WTC11 (cell line): ENCODE measurements at places on chromosomes 11 and 22. TPM values are rescaled to one million over a fixed set of nuclear protein-coding genes. Genes with fewer than 3 reads are reported as not detected.
A peak's percentile ranks its signal among the peaks of the same experiment; 100 is the strongest.

- no peak for DNase-seq
Observed at GRCh38 chr11:6350043-6350442, 29.7 kb upstream of the CAVIN3 start.

DNA sequence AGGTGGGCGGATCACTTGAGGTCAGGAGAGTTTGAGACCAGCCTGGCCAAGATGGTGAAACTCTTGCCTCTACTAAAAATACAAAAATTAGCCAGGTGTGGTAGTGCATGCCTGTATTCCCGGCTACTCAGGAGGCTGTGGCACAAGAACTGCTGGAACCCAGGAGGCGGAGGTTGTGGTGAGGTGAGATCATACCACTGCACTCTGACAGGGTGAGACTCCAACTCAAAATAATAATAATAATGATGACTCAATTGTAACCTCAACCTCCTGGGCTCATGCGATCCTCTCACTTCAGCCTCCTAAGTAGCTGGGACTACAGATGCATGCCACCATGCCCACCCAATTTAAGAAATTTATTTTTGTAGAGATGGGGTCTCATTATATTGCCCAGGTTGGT lies 15.6 kb upstream of the CHRNA10 start:
- no peak for DNase-seq

- DNase-seq: no peak
Observed at GRCh38 chr11:44072757-44073658, 6.9 kb downstream of the ACCS start.

DNA sequence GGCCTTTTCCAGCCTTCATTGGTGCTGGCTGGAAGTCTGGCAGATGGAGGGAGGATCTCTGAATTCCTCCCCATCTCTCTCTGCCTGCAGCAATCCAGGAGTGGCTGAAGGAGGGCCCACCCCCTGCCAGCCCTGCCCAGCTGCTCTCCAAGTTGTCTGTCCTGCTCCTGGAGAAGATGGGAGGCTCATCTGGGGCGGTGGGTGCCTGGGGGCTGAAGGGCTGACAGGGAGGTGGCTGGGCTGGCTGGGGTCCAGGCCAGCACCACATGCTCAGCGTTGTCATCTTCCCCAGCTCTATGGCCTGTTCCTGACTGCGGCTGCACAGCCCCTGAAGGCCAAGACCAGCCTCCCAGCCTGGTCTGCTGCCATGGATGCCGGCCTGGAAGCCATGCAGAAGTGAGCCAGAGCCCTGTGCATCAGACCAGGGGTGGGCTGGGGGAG lies 12.2 kb downstream of the TKFC start:
- DNase-seq: no peak

- DNase-seq: peak; percentile 60
Observed at GRCh38 chr11:65558002-65558929, at the start of gene LTBP3. LTBP3 (minus strand) TSS chr11:65558359; CDS start chr11:65557959, 400 bp downstream.

- peak; percentile 79 for DNase-seq
Observed at GRCh38 chr11:131867457-131868257, 497.2 kb downstream of the NTM start.

- no peak for DNase-seq
Observed at GRCh38 chr11:103202048-103202651, 92.9 kb downstream of the DYNC2H1 start.

DNA sequence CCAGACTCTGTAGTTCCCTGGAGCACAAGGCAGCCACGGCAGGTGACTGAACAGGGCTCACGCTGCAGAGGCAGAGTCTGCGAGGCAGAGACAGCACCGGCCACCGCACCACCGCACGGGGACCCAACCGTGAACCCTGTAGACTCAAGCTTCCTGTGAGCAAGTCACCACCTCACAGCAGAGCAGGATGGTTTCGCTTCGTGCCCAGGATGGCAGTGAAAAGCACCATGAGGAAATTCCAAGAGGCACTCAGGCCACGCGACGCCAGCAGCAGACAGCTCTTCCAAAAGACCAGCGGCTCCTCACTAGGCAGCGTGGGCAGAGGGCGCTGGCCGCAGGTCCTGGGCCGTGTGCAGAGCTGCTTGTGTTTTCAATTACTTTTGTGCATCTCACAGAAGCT lies 24.5 kb downstream of the BRD1 start:
- DNase-seq: no peak

GRCh38 chr11:61332281-61332796 lies 566 bp downstream of the DDB1 start:
- no peak for DNase-seq

DNA sequence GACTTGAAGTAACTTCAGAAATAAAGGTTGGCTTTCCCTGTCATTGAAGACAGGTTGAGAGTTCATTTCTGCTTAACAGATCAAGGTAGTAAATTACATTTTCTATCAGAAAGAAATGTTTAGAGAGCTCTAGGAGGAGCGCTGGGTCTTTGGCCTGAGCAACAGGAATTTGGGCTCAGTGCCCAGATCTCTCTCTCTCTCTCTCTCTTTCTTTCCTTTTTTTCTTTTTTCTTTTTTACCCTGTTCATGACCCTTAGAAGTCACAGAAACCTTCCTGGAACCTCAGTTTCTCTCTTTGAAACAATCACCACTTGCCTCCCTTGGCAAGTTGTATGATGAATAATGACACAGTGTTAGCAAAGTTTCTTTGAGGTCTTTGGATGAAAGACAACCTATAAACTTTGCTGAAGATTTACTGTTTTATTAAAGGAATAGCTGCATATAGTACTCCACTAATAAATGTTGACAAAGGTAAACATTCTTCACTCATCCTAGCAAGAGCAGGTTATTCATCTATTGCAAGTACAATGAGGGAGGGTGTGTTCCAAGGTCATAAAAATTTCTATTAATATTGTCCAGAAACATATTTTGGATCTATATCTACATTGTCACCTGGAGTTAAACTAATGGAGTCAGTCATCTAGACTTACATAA lies 35.5 kb upstream of the RASSF10 start:
- no peak for DNase-seq

DNA sequence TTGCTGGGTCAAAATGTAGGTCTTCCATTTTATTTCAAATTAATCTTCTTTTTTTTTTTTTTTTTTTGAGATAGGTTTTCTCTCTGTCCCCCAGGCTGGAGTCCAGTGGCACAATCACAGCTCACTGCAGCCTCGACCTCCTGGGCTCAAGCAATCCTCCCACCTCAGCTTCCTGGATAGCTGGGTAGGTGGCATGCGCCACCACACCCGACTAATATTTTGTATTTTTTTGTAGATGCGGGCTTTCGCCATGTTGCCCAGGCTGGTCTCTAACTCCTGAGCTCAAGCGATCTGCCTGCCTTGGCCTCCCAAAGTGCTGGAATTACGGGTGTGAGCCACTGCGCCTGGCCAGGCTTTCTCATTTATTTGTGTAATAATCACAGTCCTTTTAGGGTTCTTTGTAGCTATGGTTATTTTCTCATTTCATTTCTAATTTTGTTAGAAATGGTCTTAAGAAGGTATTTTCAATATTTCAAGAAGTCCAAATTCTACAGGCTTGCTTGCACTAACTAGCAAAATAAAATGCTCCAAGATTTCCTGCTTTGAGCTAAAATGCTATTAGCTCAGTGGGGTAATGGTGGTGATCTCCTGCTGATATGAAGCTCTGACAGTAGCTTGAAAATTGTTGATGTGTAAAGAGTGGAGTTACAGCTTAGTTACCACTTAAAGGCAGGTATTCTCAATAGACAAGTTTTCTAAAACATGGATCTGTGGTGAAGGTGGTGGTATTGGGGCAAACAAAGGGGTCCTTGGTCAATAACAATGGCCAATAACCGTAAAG lies 50.0 kb downstream of the RBX1 start:
- no peak for DNase-seq

DNA sequence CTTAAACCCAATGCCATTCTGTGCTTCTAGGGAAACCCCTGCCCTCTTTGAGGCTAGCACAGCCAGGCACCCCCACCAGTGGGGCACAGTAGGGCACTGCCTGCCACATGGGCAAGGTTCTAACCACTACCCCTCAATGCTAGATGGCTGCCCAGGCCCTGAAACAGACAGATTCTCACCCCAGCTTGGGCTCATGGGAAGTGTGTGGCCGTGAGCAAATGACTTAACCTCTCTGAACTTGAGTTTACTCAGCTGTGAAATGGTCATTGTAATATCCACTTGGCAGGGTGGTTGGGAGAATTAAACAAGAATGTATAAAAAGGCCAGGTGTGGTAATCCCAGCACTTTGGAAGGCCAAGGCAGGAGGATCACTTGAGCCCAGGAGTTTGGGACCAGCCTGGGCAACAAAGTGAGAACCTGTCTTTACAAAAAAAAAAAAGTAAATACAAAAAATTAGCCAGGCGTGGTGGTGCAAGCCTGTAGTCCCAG lies 22.4 kb downstream of the C22orf23 start:
- no peak for DNase-seq

- no peak for DNase-seq
Observed at GRCh38 chr22:32693102-32693501, 108.4 kb upstream of the TIMP3 start.

- no peak for DNase-seq
Observed at GRCh38 chr11:25734591-25735211, 597.2 kb upstream of the ANO3 start.

DNA sequence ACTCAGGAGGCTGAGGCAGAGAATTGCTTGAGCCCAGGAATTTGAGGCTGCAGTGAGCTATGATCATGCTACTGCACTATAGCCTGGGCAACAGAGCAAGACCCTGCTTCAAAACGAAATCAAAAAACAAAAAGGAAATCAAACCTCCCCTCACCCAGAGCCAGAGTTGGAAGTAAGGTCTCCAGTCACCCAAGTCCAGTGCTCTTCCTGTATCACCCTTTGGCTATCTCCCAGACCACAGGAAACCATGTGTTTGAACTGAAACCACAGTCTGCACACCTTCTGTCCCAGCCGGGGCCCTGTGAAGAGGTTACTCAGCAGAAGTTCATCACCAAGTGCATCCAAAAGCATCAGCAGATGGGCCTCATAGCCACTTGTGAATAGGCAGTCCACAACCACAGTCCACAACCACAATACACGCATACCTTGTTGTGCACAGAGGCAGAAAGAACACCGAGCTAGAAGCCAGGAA lies 4.6 kb downstream of the MYH9 start:
- no peak for DNase-seq

DNA sequence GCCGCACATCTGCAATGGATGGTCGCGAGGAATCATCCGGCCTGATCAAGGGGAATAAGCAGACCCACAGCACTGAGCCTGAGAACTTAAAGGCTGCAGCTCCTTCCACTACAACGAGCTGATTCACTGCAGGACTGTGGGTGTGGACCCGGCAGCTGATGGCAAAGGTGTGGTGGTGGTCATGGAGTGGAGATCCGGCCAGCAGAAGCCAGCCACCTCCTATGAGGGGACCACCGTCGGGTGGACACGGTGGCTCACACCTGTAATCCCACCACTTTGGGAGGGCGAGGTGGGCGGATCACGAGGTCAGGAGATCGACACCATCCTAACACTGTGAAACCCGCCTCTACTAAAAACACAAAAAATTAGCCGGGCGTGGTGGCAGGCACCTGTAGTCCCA lies 66.4 kb downstream of the DGCR2 start:
- peak; percentile 6 for DNase-seq

- DNase-seq: no peak
Observed at GRCh38 chr11:109940816-109941215, 152.4 kb upstream of the ZC3H12C start.

DNA sequence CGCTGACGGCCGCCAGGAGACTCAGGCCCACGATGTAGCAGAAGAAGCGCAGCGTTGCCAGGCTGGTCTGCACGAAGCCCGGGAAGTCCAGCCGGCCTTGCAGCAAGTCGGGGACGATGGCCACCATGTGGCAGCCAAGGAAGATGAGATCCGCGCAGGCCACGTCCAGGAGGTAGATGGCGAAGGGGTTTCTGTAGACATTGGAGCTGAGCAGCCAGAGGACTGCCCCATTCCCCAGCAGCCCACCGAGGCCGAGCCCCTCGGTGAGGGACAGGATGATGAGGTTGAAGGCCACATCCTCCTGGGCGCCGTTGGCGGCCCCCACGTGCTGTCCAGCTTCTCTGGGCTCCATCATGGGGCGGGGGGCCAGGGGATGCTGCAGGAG lies 3.8 kb downstream of the MRGPRE start:
- no peak for DNase-seq

- DNase-seq: no peak
Observed at GRCh38 chr22:45942787-45943493, 34.0 kb downstream of the WNT7B start.

- DNase-seq: peak; percentile 15
Observed at GRCh38 chr11:88231894-88232482, 56.7 kb upstream of the RAB38 start.

DNA sequence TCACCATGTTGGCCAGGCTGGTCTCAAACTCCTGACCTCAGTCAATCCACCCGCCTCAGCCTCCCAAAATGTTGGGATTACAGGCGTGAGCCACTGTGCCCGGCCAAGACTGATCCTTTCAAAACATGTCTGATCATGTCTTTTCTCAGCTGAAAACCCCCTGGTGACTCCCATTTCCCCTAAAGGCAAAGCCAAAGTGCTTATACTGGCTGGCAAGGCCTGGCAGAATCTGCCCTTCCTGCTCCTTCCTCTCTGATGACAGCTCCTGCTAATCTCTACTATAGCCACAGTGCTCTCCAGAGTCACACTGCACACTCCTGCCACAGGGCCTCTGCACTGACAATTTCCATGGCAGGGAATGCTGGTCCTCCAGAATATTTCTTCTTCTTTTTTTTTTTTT lies 2.6 kb upstream of the MCHR1 start:
- DNase-seq: no peak

- DNase-seq: no peak
Observed at GRCh38 chr11:77522215-77522614, 48.3 kb upstream of the PAK1 start.

DNA sequence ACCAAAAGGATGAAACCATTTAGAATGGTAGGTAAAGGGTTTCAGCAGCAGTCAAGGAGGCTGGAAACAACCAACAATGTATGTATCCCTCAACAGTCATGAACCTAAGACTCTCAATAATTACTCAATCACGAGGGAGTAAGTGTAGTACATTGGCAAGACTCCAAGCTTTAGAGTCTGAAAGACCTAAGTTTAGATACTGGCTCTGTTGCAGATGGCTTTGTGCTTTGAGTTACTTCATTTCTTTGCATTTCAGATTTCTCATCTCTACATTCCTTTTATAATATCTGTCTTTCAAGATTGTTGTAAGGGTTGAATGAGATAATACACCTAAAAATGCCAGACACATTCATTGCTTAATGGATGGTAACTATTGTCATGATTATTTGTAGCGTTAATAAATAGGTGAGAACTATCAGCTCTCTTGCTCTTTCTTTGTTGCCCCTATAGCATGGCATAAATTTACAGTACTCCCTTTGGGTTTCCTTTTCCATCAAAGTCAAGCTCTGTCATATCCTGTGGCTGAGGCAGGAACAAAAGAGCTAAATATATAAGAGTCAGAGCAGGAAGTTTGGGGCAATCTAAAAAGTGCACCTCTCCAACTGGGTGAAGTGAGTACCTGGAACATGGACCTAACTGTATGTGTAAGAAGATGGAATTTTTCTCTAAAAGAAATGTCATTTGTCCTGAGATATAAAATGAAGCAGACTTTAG lies 228.2 kb upstream of the ZC3H12C start:
- no peak for DNase-seq

The NNMT gene
- total RNA-seq: 0.50 to 0.53 TPM in 2 of 3 replicates, not detected in the other

The NAT10 gene
- total RNA-seq: 70.8 to 75.5 TPM (median 74.7 TPM) in 3 replicates

The MFNG gene
- total RNA-seq: 3.2 to 4.8 TPM (median 3.7 TPM) in 3 replicates

The PATE2 gene
- total RNA-seq: not detected in 3 replicates

The OSBP2 gene
- 4.1 to 4.4 TPM (median 4.1 TPM) in 3 replicates for total RNA-seq

The MUC5B gene
- 0.69 to 1.6 TPM (median 1.6 TPM) in 3 replicates for total RNA-seq

The OR51I1 gene
- total RNA-seq: not detected in 3 replicates

The UBQLNL gene
- total RNA-seq: 0.14 to 0.24 TPM in 2 of 3 replicates, not detected in the other

The PRODH gene
- total RNA-seq: 42.6 to 97.3 TPM (median 56.1 TPM) in 3 replicates

The RAB36 gene
- 0.89 to 1.8 TPM (median 1.1 TPM) in 3 replicates for total RNA-seq

The SPI1 gene
- 0.21 to 0.59 TPM (median 0.39 TPM) in 3 replicates for total RNA-seq

The PAMR1 gene
- total RNA-seq: 2.3 to 3.2 TPM (median 2.8 TPM) in 3 replicates

The F2 gene
- total RNA-seq: 0.50 to 0.82 TPM (median 0.73 TPM) in 3 replicates
